GM19239 (cell line): ENCODE measurements at places on chromosomes 4 and X.

GRCh38 chr4:163747886-163748285, 253.4 kb downstream of the TMA16 start:
- no peak for DNase-seq

GRCh38 chrX:18886344-18887161, 97.4 kb downstream of the PHKA2 start:
- peak; percentile 54 for DNase-seq

GRCh38 chr4:14602206-14602605, 400.1 kb upstream of the CPEB2 start:
- no peak for DNase-seq

GRCh38 chrX:7330971-7331746, 183.2 kb upstream of the PUDP start:
- no peak for DNase-seq

DNA sequence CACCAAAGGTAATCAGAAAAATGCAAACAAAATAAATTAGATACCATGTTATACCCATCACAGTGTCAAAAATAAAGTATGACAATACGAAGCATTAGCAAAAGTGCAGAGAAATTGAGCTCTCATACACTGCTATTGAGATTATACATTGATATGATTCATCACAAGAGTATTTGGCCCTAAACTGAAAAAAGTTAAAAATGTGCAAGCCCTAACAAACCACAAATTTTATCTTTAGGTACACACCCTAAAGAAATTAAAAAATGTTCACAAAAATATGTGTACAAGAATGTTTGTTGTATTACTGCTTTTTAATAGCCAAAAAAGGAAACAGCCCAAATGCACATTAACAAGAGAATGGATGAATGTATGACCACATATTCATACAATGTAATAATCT, 137.9 kb upstream of the MAGEA10 start:
- DNase-seq = no peak
